WTC11 (cell line): ENCODE measurements at places on chromosomes 1 and 21.

DNA sequence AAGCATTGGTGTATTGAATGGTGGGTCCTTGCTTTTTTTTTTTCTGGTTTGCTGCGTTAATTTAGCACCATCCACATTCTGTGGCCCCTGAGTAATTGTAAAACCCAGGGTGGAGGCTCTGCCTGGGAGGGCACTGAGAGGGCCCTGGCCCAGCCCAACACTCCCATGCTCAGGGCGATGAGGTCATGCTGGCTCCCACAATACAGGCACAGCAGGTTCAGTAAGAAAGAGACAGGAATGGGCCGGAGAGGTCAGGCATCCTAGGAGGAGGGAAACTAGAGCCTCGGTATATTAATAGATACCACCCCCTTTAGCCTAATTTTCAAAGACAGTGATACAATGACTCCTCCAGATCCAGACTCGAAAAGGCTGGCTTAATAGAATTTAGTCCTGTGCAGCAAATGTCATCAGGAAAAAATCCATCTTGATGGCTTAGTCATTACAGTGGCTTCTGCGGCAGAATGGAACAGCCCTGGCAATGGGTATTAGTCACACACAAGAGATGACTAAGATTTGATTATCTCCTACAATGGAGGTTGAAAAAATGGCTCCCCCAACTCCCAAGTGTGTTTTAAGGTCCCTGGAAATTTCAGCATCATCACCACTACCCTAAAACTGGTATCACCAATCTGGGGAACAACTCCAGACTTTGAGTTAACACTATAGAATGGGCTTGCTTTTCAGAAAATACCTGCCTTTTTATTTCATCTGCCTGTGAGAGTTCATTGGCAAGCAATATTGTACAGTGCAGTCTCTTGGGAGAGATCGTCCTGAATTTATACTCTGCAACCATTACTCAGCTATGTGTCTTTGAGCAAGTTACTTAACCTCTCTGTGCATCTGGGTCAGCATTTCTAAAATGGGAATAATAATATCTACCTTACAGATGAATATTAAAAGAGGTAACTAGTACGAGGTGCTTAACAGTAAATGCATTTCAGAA lies 43.9 kb upstream of the LYST start:
- DNase-seq = peak; percentile 40

GRCh38 chr1:20711285-20712214 lies 6.3 kb downstream of the KIF17 start:
- peak; percentile 36 for DNase-seq

DNA sequence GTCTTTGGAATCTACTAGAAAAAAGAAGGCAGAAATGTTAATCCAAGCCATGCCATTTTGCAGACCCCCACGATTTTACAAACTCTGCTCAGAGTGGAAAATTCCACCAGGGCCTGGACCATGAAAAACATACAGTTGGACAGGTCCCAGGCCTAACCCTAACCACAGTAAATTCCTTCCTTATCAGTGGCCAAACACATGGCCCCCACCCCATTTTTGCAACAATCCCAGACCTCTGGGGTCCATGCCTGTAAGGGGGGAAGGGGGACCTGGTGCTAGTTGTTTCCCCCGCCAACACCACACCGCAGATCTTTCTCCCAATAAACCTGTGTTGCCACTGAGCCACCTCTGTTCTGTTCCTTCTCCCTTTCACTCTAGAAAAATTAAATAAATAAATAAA lies 1352.7 kb downstream of the AMY1C start:
- DNase-seq = no peak

GRCh38 chr1:219699870-219700269 lies 87.0 kb upstream of the ZC3H11B start:
- DNase-seq = no peak

GRCh38 chr1:200294241-200294640 lies 115.6 kb downstream of the ZNF281 start:
- DNase-seq = no peak

- DNase-seq = no peak
Observed at GRCh38 chr1:174276087-174276486, 116.8 kb downstream of the RABGAP1L start.

DNA sequence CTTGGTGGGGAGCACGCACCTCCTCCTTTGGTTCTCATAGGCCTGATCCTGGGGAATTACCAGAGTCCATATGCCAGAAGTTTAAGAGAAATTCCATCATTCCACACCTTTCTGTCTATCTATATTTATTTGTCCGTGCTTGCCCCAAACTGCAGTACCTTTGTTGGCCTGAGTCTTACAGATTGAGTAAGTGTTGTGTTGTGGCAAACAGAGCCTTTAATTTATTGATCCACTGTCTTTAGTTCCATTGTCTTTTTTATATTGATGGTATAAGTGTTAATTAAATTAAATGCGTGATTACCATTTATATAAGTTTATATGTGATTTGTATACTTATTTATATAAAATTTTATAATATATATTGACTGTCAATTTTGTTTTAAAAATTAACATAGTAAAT lies 4.9 kb downstream of the SH3BGR start:
- DNase-seq = no peak

DNA sequence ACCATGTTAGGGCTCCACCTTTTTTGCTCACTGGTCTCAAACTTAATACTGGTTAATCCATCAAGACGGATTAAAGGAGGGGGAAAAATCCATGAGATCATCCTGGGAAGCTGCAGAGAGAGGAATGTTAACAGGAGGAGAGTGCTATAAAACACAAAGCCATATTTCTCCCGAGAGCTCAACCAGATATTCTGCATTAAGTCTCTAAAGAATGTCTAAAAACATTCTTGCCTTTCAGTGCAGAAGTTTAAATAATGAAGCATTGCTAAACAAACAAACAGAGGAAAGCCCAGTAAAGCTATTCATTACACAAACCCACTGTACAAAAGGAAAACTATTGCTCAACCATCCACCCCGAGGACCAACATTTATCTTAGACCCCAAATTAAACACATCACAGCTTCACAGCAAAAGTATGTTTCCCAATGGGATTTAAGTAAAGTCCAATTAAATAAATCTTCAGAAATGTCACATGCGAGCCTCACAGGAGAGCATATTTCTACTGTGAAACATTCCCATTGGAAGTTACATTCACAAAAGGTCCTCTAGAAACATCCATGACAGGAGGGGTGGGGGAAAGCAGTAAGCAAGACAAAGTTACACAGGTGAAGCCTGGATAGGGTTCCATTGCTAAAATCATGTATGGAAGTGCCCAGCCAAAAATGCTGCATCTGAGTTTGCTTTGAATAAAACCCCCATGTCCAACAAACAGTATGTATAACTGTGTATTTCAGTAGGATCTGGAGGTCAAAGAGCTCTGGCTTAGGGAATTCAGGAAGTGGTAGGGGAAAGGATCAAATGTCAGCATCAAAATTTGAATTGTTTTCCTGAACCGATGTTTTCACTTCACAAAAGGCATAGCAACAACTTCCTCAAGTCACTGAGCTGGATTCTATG lies 23.3 kb downstream of the DUSP10 start:
- DNase-seq = no peak

DNA sequence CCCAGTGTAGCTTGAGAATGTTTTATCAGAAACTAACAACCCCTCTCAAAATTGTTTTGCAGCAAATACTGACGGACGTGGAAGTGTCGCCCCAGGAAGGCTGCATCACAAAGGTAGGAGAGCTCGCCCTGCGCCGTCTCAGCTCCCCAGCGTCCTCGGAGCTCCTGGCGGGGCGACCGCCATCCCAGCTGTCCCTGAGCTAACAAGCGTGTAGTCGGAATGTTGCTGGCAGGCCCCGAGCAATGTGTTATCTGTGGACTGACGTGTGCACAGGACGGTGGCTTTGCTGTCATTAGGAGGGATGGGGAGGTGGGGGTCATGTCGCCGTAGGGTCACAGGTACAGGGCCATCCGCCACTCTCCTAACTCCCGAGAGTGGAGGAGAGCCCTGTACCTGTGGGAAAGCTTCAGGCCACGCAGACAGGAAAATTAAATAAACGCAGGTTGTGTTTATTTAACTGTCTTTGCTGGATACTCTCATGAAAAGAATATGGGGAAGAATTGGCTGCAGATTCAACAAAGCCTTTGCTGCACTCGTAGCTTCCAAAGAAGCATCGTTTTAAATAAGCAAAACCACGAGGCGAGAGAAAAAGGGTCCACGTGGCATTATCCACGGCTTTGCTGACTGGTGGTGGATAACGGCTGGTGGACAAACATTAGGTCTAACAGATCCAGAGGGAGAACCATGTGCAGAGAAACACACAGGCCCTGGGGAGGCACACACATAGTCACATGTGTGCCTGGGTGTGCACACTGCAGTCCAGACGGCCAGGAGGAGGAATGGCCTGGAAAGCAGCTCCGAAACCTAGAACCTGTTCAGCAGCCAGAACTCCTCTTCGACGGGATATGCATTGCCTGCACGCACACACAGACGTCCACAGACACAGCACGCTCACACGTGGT lies 175.3 kb downstream of the PRDM16 start:
- no peak for DNase-seq

DNA sequence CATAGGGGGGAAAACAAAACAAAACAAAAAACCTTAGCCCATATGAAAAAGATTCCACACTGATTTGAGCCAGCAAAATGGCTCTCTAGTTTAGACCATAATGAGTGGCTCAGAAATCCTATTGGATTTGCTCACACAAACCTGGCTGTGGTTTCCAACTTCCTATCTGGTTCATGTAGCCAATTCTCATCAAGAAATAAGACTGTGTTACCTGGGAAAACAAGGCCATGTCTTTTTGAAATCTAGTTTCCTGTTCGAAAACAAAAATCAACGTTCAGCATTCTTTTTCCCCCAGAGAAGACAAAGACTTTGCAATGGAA lies 69.2 kb downstream of the TBX15 start:
- no peak for DNase-seq

- DNase-seq = no peak
Observed at GRCh38 chr1:93253516-93253915, 73.0 kb downstream of the CCDC18 start.

- no peak for DNase-seq
Observed at GRCh38 chr1:161910604-161911003, 113.1 kb downstream of the OLFML2B start.

DNA sequence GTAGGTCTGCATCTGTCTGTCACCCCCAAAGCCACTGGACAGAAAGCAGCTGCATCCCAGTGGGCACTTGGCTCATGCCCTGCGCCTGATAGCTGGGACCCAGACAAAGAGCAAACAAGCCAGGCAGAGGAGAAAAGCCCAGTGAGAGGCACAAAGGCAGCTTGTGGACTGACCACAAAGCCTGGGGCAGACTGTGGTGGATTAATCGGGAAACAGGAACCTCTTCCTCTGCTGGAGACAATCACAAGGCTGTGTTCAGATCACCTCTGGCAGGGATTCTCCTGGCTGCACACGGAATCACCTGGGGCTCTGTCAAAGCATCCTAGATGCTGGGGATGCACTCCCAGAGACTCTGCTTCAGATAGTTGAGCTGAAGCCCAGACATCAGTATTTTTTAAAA lies 15.2 kb upstream of the GJB5 start:
- DNase-seq = no peak

DNA sequence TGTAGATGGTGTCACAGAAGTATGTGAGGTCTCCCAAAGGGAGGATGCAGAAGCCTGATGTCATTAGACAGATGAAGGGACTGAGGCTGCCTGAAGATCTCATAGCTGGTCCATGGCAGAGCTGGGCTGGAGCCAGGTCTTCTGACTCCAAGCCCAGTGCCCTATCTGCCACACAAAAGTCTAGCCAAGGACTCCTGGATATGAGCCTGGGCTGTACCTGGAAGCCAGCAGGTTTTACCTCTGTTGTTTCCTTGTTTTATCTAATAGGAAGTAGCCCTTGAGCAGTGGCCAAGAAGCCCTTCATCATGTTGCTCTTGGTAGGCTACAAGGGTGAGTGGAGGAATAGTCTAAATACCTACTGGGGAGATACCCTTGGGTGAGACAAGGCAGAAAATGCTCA lies 74.4 kb upstream of the SLC44A3 start:
- no peak for DNase-seq

GRCh38 chr1:163104385-163105099 lies 35.4 kb downstream of the RGS4 start:
- DNase-seq = no peak

- no peak for DNase-seq
Observed at GRCh38 chr1:209302779-209303568, 280.5 kb upstream of the CAMK1G start.

DNA sequence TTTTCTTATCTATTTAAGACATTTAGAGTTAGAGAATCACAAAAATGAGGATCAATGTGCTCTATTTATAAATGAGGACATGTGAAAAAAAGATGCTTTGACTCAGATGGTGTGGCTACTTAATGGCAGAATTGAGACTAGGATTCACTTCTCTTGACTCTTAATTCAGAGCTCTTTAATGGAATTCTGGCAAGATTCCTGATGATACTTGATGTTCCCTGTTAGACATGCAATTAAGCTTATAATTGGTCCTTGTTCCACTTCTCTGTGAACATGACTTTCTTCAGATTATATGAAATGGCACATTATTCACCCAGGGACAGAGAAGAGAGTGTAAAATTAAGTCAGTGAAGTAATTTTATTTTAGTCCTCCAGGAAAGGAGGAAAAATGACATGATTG lies 165.3 kb downstream of the LRRC7 start:
- DNase-seq = no peak

DNA sequence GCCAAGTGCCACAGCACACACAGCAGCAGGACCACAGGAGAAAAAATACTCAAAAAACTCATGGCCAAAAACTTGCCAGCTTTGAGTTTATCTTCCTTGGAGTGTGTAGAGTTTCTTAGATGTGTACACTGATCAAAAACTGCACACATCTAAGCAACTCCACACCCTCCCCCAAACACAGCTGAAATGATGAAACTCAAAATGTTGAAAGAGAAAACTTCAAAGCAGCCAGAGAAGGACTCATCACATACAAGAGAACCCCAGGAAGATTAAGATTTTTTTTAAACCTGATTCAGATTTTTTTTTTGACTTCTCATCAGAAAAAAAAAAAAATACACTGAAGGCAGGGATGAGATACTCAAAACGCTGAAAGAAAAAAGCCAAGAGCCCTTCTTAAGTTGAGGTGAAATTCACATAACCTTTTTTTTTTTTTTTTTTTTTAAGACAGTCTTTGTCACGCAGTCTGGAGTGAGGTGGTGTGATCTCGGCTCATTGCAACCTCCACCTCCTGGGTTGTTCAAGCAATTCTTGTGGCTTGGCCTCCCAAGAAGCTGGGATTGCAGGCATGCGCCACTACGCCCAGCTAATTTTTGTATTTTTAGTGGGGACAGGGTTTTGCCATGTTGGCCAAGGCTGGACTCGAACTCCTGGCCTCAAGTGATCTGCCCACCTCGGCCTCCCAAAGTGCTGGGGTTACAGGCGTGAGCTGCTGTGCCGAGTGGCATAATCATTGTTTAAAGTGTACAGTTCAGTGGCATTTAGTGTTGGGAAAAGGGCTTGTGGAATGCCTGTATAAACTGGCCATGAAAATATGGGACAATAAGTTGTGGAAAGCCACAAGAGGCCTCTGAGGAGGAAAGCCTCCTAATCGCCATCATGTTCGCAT lies 20.9 kb upstream of the PDXK start:
- no peak for DNase-seq
